Activated CD4-positive, alpha-beta T cell treated with anti-CD3 and anti-CD28 coated beads, Interleukin-2, Interleukin-4, amounts not matched to agents 100 ng/mL and 50 ng/mL, durations not matched to agents 16 hours and 8 hours (primary cell): ENCODE measurements at places on chromosomes 4 and X.

DNA sequence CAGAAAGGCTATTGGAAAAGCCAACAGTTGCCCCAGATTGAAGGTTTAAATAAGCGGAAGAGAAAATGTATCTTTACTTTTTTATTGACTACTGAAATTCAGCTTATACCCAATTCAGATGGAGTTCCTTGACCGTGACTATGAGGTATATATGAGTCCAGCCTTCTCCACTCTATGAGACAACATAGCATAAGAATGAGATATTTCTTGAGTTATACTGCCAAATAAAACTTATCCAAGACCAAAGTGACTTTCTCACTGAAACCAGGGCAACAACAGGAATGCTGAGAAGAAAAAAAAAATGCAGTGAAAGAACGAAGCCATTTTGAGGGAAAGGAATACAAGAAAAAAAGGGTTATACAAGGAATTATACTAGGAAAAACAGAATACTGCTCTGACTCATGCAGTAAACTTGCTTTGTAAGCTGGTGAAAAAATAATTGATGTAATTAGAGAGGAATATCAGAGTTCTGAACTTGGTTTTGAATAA, 16.3 kb upstream of the PDK3 start:
- DNase-seq, result no peak

GRCh38 chr4:88531549-88531948, 8.0 kb upstream of the PYURF start:
- no peak for DNase-seq

DNA sequence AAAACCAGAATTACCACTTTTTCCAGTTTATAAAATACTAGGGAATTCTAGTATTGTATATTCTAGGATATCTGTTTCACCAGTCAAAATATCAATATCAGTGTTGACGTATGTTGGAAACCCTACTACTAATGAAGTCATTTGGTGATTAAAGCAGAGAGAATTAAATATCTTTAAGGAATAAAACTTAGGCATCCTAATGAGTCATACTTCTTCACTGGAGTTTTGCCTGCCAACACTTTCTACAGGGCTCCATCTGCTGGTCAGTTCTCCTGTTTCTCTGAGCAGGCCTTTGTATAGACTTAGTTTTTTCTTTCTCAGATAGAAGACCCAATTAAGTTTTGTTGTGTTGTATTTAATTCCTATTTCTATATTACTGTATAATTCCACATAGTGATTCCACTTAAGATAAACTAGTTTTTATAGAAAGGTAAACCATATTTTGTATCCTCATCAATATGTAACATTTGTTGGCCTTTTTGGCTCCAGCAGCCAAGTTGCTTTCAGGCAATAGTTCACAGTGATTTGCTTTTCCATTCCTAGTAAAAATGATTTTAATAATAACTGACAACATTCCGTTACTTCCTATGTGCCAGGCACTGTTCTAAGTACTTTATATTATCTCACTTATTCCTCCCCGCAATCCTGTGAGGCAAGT, 3.5 kb downstream of the AP1AR start:
- DNase-seq, result peak; percentile 67

- DNase-seq, result no peak
Measured at GRCh38 chr4:182832352-182833120, 84.7 kb downstream of the DCTD start.

DNA sequence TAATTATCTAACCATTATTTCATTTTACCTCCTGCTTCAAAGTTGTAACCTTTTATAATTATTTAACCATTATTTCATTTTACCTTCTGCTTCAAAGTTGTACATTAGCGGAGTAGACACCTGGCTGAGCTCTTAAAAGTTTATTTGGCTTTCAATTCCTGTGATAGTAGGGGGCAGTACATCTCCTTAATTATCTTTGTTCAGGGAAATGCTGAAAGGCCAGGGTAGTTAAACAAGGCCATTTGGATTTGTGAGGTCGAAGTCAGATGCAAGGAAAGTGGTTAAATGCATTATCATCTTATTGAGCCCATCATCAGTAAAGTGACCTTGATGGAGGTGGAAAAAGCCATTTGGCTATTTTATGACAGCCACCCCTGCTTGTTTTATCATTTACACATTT, 210.6 kb downstream of the TENM3 start:
- DNase-seq, result no peak

DNA sequence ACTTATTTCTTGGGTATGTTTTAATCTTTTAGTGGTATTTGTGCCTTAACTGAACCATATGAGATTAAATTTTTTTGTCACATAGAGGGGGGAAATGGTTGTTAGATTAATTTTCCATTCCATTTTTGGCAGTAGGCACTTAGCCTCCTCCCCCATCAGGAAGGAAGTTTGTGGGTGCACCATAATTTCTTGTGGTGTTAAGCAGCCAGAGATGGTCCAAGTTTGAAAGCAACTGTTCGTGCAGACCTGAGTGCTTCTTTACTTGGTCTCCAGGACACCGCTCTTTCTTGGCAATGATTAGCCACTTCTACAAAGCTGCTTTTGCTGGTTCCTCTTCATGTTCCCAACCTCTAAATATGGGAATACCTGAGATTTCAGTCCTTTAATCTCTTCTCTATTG, 92.7 kb upstream of the RPL34 start:
- peak; percentile 12 for DNase-seq

DNA sequence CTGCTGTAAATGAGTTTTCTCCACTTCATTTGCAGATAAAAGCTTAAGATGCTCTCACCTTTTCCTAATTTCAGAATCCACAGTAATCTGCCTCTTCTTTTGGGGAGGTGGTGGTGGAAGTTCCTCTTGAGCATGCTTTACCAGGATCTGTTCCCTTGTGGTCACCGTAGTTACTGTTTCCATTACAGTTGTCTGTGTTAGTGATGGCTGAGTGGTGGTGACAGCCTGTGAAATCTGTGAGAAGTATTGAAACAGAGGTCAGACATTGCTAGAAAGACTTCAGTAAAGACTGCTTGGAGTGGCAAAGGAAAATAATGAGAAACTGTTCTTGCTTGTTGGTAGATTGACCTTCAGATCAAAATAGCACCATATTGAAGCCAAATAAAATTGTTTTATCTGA, 666.2 kb downstream of the DMD start:
- DNase-seq, result no peak

GRCh38 chr4:123593655-123594054, 197.1 kb downstream of the SPRY1 start:
- DNase-seq, result no peak

DNA sequence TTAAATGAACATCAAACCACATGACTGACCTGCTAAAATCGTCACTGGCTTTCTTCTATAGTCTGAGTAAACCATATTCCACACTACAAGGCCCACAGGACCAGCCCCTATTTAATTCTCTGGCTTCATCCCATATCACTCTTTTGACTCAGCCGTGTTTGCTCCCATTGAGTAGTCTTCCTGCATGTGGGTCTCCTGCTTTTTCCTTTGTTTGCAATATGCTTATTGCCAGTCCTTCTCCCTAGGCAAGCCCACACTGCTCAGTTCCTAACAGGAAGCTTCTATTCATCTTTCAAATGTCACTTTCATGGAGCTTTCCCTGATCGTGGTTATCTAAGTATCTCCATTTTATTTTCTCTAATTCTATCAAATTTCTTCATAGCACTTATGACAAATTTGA, 329.6 kb downstream of the RAPGEF2 start:
- DNase-seq, result no peak

- no peak for DNase-seq
Measured at GRCh38 chr4:2256781-2257191, 5.1 kb downstream of the MXD4 start.

DNA sequence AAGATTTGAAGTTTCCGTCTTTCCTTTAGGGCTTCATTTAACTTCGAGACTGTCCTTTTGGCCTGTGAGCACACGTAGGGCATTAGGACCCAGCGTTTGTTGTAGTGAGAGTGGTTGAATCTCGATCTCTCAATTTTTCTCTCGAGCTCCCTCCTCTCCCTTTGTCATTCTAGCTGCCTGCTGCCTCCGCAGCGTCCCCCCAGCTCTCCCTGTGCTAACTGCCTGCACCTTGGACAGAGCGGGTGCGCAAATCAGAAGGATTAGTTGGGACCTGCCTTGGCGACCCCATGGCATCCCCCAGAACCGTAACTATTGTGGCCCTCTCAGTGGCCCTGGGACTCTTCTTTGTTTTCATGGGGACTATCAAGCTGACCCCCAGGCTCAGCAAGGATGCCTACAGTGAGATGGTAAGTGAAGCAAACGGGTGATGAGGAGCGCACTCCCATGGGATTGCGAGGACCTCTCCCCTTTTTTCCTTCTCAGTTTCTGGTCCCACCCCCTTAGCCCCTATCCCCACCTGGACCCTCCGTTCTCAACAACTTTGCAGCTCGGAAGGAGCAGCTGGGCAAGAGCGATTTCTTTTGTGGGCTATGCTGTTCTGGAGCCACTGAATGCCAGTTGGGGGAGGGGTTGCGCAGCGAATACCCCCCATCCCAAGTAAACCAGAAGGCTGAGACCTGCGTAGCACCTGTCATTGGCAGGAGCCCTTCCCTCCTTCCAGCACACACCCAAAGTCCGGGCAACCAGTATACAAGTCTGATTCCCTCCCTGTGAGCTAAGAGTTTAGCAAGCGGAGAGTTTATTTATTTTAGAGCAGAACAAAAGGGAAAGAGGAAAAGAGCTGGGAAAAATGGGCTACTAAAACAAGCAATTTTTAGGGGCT, at the start of gene TMEM35A:
Gene TMEM35A, plus strand, starts transcription at position 164 of the 883 bp plus-strand sequence. Its CDS starts 124 bp downstream, at position 288.
- no peak for DNase-seq
